NCI-H187 treated with DMSO at 0.1 percent for 48 hours (cell line): ENCODE measurements at places on chromosomes 1 and 21.

DNA sequence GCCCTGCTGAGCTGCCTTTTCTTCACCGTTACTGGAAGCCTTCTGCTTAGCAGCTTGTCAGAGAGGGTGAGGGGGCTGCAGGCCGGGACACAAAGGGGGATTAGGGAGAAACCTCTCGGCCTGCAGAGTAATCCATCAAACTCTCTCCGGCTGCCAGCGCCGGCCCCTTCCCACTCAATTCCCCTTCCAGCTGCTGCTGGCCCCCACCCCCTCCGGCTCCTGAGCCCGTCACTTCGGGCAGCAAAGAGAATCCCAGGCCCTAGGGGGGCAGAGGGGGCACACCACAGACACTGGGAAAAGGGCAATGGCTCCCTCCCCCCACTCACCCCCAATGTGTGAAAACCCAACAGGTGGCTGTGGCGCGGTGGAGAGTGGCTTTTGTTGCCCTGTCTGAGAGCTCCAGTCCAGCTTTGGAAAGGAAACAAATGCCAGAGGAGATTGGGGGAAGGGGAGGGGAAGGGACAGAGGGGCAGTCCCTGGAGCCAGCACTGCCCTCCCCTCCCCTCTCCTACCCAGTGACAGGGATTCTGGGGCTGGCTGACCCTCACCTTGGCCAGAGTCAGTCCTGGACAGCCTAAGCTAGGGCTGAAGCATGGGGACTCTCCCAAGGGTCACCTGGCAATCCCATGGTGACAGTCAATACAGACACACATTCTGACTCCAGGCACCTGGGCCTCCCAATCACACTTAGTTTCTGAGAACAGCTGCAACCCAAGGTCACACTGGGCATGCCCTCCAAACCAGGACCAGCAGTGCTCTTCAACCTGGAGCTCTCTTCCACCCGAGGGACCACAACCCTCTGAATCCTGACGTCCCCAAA, 9.5 kb downstream of the SLC45A3 start:
- no peak for DNase-seq

GRCh38 chr1:36326499-36326898, 3.1 kb upstream of the EVA1B start:
- DNase-seq: no peak

DNA sequence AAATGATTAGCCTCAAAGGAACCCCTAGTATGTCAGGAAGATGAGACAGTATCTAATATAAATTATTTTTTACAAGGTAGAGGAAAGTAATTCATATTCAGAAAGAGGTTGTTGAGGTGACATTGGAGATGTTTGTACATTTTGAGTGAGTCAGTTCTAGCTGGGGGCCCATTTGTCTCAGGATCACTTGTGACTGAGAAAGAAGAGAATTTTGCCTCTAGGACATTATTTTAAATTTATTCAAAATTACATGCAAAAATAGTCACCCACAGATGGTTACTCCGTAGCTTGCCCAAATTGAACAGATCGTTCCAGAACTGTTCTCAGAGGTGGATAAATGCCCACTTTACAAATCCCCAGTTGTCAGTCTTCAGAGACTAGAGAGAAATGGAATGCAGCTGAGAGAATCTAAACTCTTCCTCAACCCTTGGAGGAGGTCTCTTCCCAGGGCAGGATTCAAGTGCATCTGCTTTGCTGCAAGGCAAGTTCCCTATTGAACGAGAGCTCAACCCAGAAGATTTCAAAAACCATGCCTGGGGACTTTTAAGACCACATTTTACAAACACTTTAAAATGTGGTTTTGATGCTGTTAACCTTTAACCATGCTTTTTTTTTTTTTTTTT, 987.8 kb upstream of the ADAMTS5 start:
- no peak for DNase-seq

- no peak for DNase-seq
Measured at GRCh38 chr1:200153277-200154055, 126.0 kb downstream of the NR5A2 start.

GRCh38 chr21:45162809-45163208, 88.4 kb downstream of the ADARB1 start:
- DNase-seq: no peak
